ENCODE measurements at places on chromosomes 12 and 14.
A peak's percentile ranks its signal among the peaks of the same experiment; 100 is the strongest.

DNA sequence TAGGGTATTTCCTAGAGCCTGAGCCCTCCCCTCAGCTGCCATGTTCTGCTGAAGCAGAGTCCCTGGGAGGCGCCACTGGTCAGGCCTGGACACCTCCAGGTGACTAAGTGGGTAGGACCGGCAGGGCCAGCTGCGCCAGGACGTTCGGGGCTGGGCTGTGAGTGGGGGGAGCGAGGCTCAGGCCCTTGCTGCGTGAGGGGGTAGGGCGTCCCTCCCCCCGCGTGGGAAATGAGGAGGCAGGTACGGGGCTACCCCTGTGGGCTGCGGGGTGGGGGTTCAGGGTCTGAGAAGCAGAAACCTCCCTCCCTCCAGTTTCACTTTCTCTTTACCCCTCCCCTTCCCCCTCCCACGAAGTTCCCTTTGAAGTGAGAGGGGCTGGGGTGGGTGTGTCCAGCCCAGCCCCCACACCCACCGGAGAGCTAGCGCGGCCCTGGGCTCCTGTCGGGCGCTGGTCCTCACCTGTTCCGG is 22.1 kb upstream of the KIF26A start:
- DNase-seq = no peak

DNA sequence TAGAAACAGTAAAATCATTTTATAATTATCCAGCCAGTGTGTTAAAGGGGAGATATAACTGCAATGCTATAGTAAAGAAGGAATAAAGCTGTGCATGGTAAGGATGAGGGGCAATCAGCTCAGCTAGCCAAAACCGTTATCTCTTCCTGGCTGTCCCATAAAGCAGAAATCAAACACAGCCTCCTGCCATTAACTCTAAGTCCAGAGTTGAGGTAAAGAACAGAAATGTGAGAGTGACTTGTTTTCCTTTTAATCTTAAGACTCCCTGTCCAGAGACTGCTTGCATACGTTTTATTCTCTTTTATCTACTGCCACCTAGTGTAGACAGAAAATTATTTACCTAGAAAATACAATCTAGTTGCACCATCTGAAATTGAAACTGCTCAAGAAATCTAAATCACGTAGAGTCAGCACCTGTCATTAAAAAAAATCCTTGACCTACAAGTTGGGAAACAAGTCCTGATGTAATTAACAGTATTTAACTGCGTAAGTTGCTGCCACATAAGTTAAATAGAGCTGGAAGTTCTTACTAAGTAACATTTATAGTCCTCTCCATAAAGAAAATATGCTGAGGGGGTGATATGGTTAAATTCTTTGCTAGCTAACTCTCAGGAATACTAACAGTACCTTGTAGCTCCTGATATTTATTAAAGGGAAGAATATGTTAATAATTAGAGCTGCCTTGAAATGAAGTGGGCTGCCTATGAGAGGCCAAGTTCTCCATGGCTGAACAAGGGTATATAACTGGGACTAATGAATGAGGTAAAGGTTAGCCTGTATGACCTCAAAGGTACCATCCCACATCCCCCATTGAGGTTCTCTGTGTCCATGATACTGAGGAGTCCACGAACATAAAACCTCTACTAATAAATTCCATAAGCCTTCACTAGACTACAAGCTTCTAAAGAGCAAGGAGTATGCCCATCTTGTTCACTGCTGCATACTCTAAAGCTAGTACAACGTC is 62.7 kb downstream of the GALNT4 start:
- no peak for DNase-seq

DNA sequence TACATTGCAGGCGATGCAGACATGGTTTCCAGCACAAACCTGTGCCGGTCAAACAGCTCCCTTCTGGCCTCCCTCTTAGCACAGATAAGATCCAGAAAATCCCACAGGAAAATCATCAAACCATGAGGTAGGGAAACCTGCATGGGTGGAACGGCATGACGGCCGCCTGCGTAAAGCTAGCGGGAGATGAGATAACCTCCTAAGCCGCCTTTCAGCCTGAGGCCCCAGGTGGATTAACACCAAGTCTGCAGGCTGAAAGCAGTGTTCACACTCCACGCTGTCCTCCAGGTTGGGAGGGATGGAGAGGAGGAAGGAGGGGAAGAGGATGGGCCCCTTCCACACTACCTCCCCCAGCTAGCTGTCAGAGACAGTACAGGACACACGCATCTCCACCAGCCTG is 63.8 kb downstream of the TSPAN11 start:
- no peak for DNase-seq

GRCh38 chr14:49879646-49880204 is 13.2 kb upstream of the ARF6 start:
- peak; percentile 79 for DNase-seq

GRCh38 chr12:15013634-15014179 is 40.9 kb downstream of the PDE6H start:
- DNase-seq = no peak

- DNase-seq = no peak
These were observed 23.3 kb downstream of the SNRPF start for GRCh38 chr12:95882080-95882479.

GRCh38 chr12:66453844-66454243 is 151.6 kb downstream of the HELB start:
- DNase-seq = peak; percentile 13

DNA sequence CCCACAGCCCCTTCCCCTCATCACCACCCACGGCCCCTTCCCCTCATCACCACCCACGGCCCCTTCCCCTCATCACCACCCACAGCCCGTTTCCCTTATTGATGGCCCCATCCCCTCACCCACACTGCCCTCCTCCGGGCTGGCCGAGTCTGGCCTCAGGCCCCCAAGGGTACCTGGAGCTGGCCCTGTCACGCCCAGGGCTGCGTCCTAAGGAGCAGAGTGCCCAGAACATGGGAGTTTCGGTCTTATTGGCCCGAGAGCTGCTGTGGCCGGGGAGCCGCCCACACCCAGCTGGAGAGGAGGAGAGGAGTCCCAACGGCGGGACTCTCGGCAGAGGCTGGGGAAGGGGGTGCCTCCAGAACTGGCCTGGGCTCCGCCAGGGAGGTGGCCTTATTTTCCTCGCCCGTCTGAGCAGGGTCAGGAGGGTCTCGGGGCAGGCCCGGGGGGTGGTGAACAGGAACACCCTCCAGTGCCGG is 182.3 kb downstream of the KIF26A start:
- DNase-seq = no peak

- DNase-seq = no peak
These were observed 61.7 kb upstream of the RIC8B start for GRCh38 chr12:106712768-106713167.

- DNase-seq = no peak
These were observed 61.2 kb upstream of the DYNC1H1 start for GRCh38 chr14:101903111-101903561.

DNA sequence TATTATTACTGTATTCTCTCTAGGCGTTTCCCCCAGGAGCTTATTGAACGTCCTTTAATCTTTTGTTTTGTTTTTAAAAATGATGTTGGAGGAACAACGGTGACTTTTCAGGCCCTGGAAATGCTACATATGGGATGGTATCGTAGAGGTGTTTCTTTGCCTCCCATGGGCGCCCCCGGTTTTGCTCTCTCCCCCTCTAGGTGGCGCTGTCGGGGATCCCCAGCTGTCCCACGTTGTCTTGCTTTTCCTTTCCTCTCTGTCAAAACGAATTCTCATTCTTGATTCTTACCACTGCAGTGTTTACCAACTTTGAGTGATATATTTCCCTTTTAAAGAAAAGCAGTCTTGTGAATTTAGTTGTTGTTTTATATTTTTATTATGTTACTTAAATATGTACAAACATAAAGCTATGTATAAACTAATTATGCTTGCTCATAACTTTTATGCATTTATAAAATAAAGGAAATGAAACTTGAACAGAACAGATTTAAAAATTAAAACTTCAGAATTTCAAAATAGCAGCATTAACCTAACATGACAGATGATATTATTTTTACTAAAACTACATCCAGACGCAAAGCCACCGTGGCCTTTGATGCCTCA is 171.9 kb downstream of the RGS6 start:
- DNase-seq = peak; percentile 61

DNA sequence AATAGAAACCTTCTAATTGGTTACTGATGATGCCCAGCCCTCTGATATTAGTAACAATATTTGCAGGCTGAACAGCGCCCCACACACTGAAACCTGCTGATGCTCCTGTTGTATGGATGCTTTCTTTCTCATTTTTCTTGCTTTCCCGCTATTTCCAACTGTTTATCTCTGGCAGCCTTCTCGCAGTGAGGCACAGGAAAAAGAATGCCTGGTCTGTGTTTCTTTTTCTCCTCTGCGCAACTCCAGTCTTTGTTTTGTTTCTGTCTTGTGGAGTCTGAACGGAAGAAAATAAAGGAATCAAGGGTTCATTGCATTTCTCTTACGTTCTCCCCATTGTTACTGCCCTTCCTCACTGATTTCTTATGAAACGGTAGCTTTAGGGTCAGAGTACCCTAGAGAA is 451.2 kb downstream of the EGLN3 start:
- no peak for DNase-seq

GRCh38 chr12:94768398-94769046 is 118.2 kb upstream of the TMCC3 start:
- no peak for DNase-seq

DNA sequence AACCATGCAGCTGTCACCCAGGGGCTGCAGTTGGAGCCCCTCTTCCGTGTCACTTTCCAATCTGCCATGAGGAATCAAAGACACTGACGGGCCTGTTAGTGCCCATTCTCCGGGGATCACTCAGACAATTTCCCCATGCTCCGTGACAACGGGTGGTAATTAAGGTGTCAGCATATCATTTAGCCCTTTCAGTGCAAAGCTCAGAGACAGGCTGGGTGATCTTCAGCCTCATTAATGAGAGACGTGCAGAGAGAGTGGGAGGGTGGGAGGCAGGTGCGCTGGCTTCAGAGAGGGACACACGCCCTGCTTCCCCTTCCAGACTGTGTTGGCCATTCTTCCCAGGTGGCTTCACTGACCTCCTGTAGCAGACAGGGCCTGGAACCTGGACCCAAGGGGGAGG is 58.7 kb downstream of the MVK start:
- DNase-seq = no peak

- no peak for DNase-seq
These were observed 750.5 kb upstream of the TMEM132C start for GRCh38 chr12:127516467-127516866.

DNA sequence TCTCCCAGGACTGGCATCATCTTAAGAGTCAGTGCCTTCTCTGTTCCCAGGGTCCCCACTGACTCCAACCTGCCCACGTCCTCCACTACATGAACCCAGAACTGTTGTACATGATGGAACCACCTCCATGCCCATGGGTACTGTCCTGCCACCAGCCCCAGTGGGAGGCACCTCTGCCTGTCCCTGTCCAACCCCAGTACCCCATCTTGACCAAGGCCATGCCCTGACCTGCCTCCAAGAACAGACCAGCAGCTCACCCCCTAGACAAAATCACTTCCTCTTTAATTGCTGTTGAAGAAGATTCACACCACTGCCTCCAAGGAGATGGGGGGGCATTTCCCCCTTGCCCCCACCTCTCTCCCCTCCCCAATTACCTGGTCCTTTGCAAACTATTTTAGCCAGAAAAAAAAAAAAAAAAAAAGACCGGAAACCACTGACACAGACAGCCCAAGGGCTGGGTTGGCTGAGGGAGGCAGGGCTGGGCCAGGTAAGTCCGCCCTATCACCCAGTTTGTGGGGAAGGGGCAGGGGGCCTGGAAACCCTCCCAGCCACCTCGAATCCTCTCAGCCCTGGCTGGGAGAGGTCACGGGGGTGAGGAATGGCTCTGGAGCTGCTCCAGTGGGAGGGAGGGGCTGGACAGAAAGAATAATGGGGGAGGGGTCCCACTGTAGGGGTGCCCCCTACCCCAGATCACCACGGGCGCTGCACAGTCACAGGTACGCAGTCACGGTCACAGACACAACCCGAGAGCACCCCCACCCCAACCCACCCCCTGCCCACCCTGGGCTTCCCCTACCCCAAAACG is 13.4 kb downstream of the AGAP2 start:
- DNase-seq = no peak

- DNase-seq = no peak
These were observed 10.6 kb upstream of the ATF1 start for GRCh38 chr12:50753232-50753769.

- DNase-seq = no peak
These were observed 209.3 kb downstream of the TMEM132C start for GRCh38 chr12:128476266-128476665.

DNA sequence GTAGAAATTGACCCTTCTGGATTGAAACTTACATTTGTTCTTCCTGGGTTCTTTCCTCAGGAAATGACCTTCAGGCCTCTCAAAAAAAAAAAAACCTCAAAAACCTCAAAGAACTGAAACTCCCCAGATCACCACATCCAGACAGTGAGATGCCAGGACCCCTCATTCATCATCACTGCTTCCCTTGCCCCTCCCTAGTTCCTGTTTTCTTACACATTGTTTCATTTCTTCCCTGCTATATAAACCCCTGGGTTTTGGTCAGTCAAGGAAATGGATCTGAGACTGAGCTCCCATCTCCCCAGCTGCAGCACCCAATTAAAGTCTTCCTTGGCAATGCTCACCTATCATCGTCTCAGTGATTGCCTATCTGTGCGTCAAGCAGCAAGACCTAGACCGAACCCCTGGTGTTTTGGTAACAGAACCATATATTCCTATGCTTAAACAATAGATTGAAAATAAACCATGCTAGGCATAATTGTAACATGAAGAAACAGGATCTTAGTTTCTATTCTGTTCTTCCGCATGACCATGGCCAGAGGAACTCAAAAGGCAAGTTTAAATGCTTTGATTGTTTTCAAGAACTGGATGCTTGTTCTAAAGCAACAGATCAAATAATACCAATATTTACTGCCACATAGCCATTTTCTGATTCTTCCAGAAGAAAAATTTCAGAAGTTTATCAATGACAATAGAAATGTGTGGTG is 108.0 kb upstream of the MAX start:
- peak; percentile 34 for DNase-seq

- DNase-seq = no peak
These were observed 51.8 kb upstream of the LRTM2 start for GRCh38 chr12:1768615-1769014.

GRCh38 chr12:25840678-25841465 is 117.6 kb upstream of the RASSF8 start:
- no peak for DNase-seq

DNA sequence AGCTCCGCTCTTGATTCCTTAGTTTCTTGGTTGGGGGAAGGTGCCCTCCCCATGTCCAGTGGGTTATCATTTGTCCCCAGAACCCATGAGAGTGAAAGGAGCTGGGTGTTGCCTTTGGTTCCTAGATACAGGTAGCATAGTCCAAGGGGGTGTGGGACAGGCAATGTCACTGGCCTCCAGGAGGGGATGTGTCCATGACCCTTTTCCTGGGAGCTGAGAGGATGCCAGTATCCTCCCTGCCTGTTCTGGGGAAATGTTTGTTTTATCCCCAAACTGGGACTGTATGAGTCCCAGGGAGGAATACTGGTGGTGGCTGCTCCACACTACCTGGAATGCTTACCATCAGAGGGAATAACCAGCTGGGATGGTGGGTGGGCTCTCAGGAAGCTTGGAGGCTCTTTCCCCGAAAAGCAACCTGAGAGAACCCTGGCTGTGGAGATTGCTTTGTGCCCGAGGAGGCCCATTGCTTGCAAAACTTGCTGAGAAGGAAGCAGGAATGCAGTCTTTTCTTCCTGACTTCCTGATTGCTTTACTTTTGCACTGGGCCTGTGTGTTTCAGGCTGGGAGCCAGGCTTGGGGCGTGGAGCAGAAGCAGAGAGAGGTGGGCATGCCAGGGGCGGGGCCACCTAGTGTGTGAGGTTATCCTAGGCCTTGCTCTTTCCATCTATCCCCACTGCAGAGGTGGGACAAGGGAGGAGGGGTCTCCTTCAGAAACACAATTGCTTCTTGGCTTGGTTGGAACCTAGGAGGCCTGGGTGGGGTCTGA is 715 bp upstream of the SLC10A1 start:
- no peak for DNase-seq

- DNase-seq = no peak
These were observed 9.4 kb downstream of the CDCA4 start for GRCh38 chr14:105011312-105011990.

GRCh38 chr12:52081263-52081733 is 1.8 kb downstream of the SMIM41 start:
- DNase-seq = no peak

Measured in activated naive CD4-positive, alpha-beta T cell treated with anti-CD3 and anti-CD28 coated beads for 36 hours (primary cell).